ENCODE measurements at places on chromosomes 13 and 19. TPM values are rescaled to one million over a fixed set of nuclear protein-coding genes. Genes with fewer than 3 reads are reported as not detected.

METTL21C gene
- not detected for total RNA-seq

DNA sequence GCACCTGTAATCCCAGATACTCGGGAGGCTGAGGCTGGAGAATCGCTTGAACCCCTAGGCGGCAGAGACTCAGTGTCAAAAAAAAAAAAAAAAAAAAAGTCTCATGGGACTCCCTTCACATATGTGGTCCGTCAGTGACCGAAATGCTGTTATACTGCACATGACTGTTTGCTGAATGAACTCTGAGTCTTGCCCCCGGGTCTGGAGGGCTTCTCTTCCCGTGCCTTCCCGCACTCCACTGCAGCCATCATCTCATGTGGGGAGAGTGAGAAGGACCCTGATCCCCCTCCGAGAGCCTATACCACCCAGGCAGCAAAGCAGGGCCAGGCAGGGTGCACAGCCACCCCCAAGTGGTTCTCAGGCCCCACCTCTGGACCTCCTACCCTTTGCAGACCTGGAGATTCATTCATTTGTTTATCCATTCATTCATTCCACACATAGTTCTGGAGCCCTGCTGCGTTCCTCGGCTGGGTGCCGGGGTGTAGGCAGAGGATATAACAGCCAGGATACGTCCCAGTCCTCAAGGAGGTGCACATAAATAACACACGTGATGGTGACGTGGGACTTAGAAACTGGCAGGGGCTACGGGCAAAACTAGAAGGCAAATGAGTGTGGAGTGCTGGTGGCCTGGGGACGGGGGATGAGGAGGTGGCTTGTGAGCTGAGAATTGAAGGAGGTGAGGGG lies 14.2 kb downstream of the NDUFA11 start:
- no peak for DNase-seq
- no peaks in the 10 kb centered on the region for H3K4me1 ChIP-seq
- no peaks in the 10 kb centered on the region for H3K27me3 ChIP-seq

- H3K36me3 ChIP-seq: no peaks in the 10 kb centered on the region
- DNase-seq: peak; percentile 57
Observed at GRCh38 chr19:8663920-8664670, 33.7 kb downstream of the NFILZ start.

ICAM3 gene
- 224 TPM for total RNA-seq

GRCh38 chr19:19202707-19203011 lies 555 bp downstream of the NR2C2AP start:
- peaks cover 14% of the 10 kb centered on the region for H3K36me3 ChIP-seq
- H3K27me3 ChIP-seq: no peaks in the 10 kb centered on the region
- peak overlapping the region; percentile 71 for H3K4me3 ChIP-seq
- peaks cover 35% of the 10 kb centered on the region for H3K4me1 ChIP-seq

DNA sequence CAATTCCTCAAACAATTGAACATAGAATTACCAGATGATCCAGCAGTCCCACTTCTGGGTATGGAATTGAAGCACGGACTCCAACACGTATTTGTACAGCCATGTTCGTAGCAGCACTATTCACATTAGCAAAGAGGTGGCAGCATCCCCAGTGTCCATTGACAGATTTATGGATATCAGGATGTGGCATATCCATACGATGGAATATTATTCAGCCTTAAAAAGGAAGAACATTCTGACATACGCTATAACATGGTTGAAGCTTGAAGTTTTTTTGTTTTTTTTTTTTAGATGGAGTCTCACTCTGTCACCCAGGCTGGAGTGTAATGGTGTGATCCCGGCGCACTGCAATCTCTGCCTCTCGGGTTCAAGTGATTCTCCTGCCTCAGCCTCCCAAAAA lies 220.6 kb downstream of the ZIC5 start:
- H3K4me3 ChIP-seq: no peak overlapping the region
- no peak overlapping the region for H3K27ac ChIP-seq
- no peaks in the 10 kb centered on the region for H3K4me1 ChIP-seq
- DNase-seq: no peak
- no peaks in the 10 kb centered on the region for H3K27me3 ChIP-seq
- H3K36me3 ChIP-seq: no peaks in the 10 kb centered on the region

DNA sequence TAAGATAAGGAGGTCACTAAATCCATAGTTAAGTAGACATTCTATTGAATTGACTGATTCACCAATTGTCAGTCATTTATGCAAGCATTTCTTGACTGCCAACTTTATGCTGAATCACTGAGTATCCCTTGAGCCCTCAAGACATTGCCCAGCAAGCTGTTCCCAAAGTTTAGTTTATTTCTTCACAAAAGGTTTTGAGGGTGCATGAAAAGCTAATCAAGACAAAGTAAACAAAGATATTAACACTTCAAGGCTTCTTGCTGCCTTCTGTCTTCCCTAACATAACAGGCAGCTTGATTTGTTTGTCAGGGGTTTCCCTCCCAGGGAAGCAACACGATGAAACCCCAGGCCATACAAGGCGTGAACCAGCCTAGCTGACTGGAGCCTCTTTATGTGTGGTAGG lies 374.4 kb downstream of the SPRY2 start:
- H3K27ac ChIP-seq: no peak overlapping the region
- no peaks in the 10 kb centered on the region for H3K4me1 ChIP-seq
- no peaks in the 10 kb centered on the region for H3K27me3 ChIP-seq
- H3K4me3 ChIP-seq: no peak overlapping the region

SMIM7 gene
- total RNA-seq: 88.4 TPM

DNA sequence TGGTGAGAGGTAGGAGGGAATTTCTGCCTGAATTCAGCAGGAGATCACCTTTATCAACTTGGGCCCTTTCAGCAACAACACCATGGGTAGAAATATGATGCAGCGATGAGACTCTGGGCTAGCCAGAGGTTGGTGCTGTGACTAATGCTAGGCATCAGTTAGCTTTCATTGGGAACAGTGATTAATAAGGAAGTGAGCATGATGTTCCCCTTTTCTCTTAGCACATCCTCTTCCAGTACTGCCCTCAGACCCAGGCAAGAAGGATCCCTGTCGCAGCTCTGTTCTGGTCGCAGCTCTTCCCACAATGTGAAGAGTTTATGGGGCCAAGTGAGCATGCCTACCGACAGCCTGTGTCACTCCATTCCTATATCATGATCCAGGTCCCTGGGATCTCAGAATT lies 100.5 kb downstream of the FLT1 start:
- H3K27ac ChIP-seq: no peak overlapping the region
- H3K36me3 ChIP-seq: no peaks in the 10 kb centered on the region

CYP2F1 gene
- 0.93 TPM for total RNA-seq

DNA sequence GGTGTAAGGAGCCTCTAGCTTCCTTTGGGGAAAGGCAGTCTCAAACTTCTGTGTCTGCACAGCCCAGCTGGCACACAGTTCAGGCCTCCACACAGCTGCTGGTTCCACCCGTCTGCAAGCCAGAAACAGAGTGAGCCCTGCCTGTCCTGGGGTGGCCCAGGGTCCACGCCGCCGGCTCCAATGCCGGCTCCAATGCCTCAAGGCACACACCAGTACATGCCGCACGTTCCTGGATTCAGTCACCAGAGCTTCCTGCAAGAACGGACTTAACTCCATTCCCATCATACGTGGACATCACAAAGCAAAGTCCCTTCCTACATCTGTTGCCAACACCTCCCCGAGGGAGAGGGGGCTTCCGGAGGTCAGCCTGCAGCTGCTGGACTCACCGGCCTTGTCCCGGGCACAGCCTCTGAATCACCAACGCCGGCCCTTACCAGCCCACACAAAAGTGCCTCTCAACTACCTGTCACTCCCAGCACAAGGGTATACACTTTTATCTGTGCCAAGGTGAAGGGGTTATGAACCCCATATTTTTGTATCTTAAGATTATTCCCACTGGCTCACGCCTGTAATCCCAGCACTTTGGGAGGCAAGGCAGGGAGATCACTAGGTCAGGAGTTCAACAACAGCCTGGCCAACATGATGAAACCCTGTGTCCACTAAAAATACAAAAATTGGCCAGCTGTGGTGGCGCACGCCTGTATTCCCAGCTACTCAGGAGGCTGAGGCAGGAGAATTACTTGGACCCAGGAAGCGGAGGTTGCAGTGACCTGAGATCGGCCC lies 8.5 kb downstream of the SH3GL1 start:
- H3K36me3 ChIP-seq: peaks cover 14% of the 10 kb centered on the region
- H3K4me3 ChIP-seq: no peak overlapping the region
- H3K27me3 ChIP-seq: no peaks in the 10 kb centered on the region
- H3K4me1 ChIP-seq: peaks cover 35% of the 10 kb centered on the region
- no peak overlapping the region for H3K27ac ChIP-seq
- no peak for DNase-seq

Measured in natural killer cell (primary cell).